Activated T-cell treated with anti-CD3 and anti-CD28 coated beads for 48 hours (primary cell): ENCODE measurements at places on chromosomes 6 and 20.

- DNase-seq = no peak
Measured at GRCh38 chr20:49545572-49545971, 22.4 kb downstream of the PTGIS start.

DNA sequence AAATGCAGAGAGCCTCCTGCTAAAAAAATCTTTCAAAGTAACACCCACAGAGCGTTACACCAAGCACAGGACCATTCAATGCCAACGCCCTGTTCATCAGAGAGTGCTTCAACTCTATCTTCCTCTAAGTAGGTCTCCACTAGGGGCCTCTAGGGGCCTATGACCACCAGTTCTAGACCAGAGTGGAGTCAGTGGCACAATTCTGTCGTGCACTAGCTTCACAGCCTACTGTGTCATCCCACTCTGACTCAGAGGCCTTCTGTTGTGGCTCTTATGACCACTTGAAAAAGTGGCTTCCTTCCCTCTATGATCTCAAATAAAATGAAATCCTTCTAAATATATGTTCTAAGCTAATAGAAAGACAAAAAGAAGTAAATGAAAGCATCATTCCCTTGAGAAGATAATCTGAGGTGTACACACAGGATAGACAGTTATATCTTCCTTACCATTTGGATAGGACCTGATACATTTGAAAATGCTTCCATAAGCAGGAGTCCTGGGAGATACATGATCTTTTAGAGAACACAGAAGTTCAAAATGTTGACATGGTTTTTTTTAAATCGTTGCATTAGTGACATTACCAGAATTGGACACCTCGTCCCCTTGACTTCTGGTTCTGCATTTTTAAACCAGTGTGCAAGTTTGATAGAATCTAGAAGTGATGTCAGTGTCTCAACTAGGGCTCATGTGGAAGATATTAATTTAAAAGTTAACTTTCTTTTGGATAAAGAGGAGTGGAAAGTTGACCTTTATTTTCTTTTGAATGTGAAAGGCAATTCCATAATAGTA lies 151.9 kb downstream of the SH3BGRL2 start:
- no peak for DNase-seq

- DNase-seq = no peak
Measured at GRCh38 chr20:64068386-64069208, 5.6 kb downstream of the TCEA2 start.

DNA sequence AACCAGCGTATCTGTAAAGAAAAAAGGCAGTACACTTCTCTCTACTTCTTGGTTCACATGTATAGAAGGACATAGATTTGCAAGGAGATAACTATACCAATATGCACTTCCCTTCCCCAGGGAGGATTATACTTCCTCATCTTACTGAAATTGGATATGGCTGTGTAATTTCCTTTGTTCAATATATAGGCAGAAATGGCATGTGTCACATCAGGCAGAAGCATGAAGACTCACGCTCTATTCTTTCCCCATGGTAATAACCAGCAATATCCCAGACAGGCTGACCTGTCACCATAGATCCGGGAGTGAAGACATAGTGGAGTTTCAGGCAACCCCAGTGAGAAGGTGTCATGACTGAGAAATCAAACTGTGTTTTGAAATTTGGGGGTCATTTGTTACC lies 518.3 kb downstream of the KIF16B start:
- no peak for DNase-seq

GRCh38 chr20:20452254-20452676 lies 84.4 kb downstream of the INSM1 start:
- peak; percentile 59 for DNase-seq

DNA sequence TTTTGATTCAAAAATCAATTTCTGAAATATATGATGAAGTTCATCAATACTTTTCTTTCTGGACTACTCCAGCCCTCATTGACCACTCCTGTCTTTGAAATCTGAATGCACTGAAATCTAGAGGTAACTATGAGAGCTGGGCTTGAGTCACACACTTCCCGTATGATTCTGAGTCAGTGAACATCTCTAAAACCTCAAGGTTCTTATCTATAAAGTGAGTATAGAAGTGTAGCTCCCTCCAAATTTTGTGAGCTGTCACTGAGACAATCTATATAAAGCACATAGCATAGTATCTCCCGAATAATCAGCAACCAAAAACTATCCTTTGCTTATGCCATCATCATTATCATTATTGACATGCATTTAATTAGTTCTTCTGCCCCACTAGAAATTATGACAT lies 182.4 kb downstream of the TSHZ2 start:
- no peak for DNase-seq
